Stimulated activated CD8-positive, alpha-beta memory T cell treated with anti-CD3 and anti-CD28 coated beads, Interleukin-15, amount 100 ng/mL, for 1 hour (primary cell): ENCODE measurements at places on chromosomes 4 and X.

GRCh38 chr4:91220315-91220714 lies 1083.5 kb upstream of the GRID2 start:
- no peak for DNase-seq

- DNase-seq, result no peak
Observed at GRCh38 chrX:68824152-68824433, 4.7 kb upstream of the EFNB1 start.

GRCh38 chrX:102976793-102977495 lies 39.9 kb downstream of the RAB40AL start:
- no peak for DNase-seq

DNA sequence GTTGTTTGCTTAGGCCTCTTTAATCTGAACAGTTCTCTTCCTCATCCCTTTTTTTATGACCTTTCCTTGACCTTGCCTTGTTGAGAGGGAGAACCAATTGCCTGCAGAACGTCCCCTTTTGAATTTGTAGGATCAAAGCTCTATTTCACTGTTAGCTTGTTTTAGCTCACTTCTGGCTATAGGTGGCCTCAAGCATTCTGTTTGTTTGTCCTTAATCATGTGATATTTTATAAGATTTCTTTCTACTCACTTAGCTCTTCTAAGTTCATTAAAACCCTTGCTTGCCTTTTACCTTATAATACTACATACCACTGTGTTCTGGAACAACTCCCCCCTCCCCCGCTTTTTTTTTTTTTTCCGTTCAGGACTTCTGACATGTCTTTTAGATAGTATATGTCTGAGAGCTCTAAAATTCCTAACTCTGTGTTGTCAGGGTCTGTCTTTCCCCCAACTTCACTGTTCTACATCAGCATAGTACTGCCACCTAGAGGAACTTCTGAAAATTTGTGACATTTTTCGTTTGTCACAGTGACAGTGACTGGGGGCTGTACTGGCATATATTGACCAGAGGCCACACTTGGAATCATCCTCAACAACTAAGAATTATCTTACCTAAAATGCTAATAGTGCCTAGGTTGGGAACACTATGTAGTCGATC lies 128.5 kb downstream of the LARP7 start:
- no peak for DNase-seq

GRCh38 chr4:40749717-40750460 lies at the start of gene NSUN7:
NSUN7 (plus strand) TSS chr4:40749955; CDS start chr4:40750694, 739 bp downstream.
- no peak for DNase-seq
